NCI-H146 (cell line): ENCODE measurements at places on chromosomes 4 and X.

DNA sequence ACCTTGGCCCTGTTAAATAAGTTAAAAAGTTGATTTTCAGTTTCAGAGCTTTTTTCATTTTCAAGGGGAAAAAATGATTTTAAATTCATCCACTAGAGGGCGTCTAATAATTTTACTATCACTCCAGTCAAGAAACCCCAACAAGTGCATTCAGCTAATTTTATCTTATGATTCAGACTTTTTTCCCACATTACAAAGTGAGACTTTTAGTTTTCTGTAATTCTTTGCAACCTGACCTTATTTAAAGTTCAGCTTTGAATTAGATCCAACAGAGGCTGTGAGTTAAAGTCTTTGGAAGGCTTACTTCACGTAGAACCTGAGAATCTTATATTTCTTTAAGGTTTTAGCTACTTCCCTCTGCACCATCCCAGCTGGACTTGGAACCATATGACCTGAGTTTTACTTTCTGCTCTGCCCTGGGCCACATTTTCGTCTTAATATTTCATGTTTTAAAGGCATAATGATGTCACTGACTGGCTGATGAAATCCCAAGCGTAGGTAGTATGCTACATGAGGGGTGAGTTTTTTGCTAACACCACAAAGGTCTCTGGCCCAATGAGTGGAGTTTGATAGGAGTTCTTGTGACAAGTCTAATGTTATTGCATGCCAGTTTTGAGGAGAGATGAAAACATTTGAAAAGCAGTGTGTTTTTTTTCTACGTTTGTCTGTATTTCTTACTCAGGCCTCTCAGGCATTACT is 7.2 kb downstream of the GNRHR start:
- DNase-seq, result peak; percentile 48

DNA sequence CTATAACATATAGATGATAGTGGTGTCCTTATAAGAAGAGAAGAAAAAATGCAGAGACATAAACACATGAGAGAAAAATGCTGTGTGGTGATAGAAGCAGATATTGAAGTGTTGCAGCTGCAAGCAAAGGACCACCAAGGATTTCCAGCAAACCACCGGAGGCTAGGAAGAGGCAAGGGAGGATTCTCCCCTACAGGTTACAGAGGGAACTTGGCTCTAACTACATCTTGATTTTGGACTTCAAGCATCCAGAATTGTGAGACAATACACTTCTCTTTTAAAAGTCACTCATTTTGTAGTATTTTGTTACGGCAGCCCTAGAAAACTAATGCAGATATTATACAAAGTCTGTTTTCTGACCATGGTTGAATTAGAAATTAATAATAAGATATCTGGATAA is 30.4 kb upstream of the CHRDL1 start:
- no peak for DNase-seq

DNA sequence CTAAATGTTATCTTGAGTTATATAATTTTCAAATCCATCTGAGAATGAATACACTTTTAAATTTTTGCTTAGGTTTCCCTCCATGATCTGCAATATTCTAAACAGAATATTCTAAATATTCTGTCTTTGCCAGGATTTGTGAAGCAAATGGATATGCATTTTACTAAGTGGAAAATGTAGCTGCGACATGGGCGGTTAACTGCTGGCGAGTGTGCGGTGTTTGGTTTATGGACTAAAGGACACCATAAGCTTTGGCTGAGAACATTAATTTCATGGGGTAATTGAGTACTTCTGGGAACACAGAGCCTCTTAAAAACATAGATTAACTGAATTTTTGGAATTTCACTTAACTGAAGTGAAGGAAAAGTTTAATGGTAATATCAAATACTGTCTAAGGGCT is 153.8 kb upstream of the ETNPPL start:
- no peak for DNase-seq

GRCh38 chrX:45622538-45622937 is 421.9 kb upstream of the DIPK2B start:
- DNase-seq, result no peak

- DNase-seq, result no peak
These were observed 70.7 kb downstream of the SUPT20HL2 start for GRCh38 chrX:24243188-24243587.

DNA sequence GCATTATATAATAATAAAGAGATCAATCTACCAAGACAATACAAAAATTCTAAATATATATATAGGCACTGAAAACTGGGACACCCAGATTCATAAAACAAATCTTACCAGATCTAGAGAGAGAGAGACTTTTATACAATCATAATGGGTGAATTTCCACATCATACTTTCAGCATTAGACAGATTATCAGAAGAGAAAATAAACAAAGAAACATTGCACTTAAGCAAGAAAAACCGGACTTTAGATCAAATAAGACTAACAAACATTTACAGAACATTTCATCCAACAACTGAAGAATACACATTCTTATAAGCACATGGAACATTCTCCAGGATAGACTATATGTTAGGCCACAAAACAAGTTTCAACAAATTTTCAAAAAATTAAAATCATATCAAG is 245.1 kb downstream of the INPP4B start:
- DNase-seq, result no peak

DNA sequence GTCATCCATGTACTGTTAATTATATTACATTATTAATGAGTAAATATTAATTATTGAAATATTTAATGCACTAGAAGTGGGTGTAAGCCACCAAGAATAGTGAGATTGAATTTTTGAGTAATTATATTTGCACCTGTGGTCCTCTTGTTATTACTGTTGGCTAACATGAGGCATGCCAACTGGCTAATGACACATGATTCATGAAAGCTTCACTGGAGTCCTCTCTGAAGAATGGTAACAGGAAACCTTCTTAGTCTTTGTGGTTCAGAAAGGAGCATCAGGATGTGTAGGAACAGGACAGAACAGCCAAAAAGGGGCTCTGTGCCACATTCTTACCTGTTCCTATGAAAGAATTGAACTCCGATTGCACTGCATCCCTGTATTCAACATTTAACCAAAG is 65.2 kb downstream of the SLC4A4 start:
- no peak for DNase-seq

DNA sequence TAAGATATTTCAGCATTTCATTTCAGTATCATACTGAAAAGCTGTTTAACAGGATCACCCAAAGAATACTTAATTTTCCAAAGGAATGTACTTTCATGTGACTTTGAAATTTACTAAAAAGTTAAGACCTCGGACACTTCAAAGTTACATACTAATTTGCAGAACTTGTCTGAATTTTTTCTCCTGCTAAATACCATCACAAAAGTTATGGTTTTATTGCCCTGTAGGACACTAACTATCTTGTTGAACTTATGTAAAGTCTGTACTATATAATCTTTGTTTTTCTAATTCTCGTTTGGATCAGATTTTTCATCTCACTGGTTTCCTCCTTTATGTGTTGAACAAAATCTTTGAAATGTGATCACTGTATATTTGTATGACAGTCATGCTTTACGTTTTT is 37.2 kb upstream of the GRID2 start:
- no peak for DNase-seq

GRCh38 chr4:165398570-165398969 is 19.8 kb downstream of the CPE start:
- DNase-seq, result peak; percentile 94

DNA sequence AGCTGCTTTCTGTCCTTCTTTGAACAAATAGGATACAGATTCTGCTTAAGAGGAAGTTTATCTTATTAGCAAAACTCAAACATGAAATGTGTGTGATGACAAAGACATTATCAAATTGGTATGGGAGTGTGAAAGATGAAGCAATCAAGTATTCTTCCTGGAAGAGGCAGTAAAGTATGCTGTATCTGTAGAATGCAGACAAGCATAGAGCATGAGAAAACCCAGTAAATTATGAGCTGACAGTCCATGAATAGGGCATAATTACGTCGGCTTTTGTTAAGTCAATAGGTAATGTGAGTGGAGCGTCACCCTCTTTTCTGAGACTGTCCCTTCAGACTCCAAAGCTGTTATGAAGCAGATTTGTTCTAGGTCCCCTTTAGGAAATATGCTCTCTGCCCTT is 458.6 kb upstream of the NWD2 start:
- DNase-seq, result peak; percentile 5

- no peak for DNase-seq
These were observed 651 bp downstream of the NXT2 start for GRCh38 chrX:109537324-109537665.

- peak; percentile 71 for DNase-seq
These were observed 46.4 kb upstream of the ENPP6 start for GRCh38 chr4:184263910-184264732.

DNA sequence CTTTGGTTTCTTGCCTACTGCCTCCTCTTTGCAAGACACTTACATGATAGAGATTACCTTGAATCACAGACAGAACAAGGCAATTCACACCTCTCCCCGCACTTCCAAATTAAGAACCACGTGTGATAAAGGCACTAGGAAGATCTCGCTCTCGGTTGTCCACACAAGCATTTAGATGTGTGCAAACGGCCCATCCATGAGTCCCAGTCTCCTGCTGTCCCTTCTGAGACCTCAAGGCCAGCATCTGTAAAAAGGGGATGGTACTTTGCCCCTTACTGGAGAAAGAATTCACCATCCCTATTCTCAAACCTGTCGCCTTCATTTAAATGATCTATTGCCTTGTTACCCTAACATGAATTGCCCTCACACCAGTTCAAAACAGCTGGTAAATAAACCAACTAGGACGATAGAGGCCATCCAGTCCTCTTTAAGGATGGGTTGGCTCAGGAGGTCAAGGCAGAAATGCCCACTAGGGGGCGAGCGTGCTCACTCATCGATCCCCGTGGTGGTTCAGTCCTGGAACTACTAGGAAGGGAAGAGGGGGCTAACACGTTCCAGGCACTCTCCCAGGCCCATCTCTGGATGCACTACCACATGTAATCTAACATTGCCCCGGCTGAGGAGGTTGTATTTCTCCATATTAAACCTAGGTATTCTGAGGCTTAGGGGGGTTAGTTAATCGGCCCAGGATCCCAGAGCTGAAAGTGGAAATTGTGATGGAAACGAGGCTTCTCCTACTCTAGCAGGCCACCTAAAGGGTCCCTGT is 95.8 kb downstream of the DHX15 start:
- DNase-seq, result peak; percentile 27

DNA sequence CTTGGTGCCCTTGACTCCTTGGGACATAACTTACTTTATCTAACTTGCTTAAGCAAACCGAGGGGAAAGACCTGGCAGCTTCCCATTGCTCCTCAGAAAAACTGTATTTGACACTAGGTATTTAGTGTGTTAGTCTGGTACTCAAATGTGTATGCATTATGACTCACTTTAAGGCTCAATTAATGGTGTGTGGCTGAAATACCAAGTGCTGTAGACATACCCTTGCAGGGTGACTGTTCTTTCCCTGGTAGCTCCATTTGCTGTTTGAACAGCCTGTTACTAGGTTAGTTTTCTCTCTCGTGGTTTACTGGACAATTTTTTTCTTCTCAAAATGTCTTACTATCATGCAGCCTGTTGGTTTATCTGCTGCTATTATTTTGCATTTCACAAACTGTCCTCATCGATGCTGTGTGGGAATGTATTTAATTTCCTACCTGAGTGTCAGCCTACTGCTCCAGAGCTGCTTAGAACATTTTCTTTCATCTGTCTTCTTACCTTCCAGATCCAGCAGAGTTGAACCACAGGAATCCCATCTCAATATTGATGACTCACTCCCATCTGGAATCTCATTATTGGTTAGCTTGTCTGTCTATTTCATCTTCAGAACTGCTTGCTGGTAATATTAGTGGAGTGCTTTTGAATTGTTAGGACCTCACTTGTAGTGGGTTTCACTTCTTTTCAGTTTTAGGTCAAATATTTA is 158.0 kb upstream of the FAT1 start:
- DNase-seq, result no peak

DNA sequence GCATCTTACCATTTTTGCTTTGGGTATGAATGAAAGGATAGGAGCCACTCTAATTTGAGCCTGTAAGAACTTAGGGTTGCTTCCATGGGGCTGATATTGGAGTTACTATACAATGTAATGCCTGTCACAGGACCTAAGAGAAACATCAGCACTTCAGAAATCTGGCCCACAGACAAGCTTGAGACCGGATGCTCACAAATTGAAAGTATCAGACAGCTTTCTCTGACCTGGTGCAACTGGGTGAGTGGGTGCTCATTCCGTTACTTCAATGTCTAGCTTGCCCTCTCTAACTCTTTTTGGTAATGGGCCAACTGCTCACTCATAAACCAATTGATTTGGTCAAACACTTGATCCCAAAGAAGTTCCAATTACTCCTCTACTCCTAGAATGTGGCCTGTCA is 62.1 kb downstream of the GPC4 start:
- DNase-seq, result no peak

GRCh38 chrX:38336538-38337240 is 9.4 kb upstream of the RPGR start:
- DNase-seq, result no peak

DNA sequence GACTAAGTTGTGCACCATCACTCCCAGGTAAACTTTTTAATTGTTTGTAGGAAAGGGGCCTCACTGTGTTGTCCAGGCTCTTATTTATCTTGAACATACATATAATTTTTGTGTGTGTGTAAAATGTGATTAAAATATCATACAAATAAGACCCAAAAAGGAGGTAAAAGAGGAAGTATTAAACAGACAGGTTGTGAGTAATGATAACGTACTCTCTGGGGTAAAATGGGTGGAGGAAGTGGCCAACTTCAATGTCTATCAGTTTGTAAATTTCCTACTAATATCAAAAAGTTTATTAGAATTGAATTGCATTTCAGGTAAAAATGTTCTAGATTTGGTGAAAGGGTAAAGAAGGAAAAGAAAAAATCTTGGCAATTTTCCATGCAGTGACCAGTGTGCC is 48.8 kb downstream of the SULT1E1 start:
- DNase-seq, result no peak

DNA sequence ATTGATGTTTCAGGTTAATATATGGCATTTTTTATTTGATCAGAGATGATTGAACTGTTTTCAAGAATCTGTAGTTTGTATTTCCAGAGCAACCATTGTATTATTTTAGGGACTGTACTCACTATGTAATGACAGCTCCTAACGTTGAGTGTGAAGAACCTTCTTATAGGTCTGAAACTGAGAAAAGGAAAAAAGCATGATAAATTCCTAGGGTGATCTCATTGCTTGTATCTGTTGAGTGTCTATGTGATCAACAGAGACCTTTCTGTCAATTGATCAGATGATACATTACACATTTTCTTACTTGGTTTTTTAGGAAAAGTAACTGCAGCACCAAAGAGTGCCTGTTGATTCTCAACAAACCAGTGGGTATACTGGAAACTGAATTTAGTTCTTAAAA is 40.2 kb downstream of the SEC24B start:
- DNase-seq, result no peak

- DNase-seq, result no peak
These were observed 45.8 kb downstream of the MGST2 start for GRCh38 chr4:139711461-139711860.

GRCh38 chr4:150567070-150567469 is 14.9 kb upstream of the MAB21L2 start:
- DNase-seq, result no peak
